ENCODE measurements at places on chromosomes 16 and 17. TPM values are rescaled to one million over a fixed set of nuclear protein-coding genes. Genes with fewer than 3 reads are reported as not detected.

- DNase-seq = no peak
Observed at GRCh38 chr17:27282054-27282551, 11.8 kb upstream of the WSB1 start.

DNA sequence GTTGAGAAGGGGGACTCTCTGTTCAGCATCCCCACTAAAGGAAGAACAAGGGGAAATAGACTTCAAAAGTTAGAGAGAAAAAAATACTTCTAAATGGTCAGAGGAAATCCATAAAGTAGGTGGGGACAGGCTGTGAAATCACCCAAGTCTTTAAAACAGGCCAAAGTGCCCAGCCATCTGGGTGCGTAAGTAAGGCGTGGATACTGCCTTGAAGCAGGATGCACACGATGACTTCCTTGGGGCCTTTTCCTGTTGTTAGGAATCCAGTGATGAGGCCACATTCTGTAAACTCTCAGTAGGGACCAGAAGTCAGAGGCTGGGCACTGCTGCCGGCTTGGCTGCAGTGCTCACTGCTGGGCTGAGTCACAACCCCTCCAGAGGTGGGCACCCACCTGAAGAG, 9.2 kb downstream of the AXIN2 start:
- DNase-seq = no peak

GRCh38 chr17:36544044-36544306, 744 bp upstream of the GGNBP2 start:
- DNase-seq = no peak

DNA sequence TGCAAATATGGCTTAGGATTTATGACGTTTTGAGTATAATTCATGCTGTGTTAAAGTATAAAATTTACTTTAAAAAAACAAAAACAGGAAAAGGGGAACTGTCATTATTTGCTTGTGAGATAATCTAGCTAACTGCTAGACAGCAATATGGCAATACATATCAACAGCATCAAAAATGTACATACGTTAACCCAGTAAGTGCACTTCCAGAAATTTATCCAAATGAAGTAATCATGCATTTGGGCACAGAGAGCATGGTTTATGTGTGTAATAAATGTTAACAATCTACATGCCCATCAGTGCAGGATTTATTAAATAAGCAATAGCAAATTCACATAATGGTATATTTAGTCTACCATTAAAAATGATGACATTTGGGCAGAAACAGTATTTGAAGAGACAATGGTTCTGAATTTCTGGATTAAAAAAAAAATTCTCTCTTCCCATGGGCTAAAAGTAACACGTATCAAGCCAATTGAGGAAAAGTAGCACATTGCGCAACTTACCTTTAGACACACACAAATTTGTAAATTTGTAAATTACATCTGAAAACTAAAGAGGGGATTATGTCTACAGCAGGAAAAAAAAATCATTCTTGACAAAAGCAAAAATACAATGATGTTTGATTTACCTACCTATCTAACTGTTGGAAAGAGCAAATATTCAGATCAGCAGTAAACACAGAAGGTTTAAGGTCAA, 80.2 kb downstream of the CACNG1 start:
- no peak for DNase-seq

GRCh38 chr17:44900894-44901293, 1.6 kb upstream of the EFTUD2 start:
- DNase-seq = no peak

DNA sequence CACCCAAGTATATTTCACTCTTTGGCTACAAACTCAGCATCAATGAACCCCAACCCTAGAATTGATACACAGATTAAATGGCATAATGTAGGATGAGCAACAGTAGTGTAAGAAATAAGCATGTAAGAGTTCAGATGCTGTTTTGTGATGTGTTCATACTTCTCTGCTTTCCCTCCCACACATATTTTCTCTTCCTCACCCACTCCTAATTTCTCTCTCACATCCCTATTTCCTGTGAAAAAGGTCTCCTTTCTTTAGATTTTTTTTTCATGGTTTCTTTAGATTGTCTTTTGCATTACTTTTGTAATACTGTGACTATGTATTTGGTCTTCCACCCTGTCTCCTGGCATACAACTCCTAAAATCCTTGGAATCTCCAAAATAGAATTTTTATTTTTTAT, 21.7 kb downstream of the CREBBP start:
- DNase-seq = no peak

- no peak for DNase-seq
Observed at GRCh38 chr16:3816326-3816725, 64.2 kb downstream of the CREBBP start.

GRCh38 chr16:37511-37910, 15.9 kb downstream of the POLR3K start:
- DNase-seq = no peak

DNA sequence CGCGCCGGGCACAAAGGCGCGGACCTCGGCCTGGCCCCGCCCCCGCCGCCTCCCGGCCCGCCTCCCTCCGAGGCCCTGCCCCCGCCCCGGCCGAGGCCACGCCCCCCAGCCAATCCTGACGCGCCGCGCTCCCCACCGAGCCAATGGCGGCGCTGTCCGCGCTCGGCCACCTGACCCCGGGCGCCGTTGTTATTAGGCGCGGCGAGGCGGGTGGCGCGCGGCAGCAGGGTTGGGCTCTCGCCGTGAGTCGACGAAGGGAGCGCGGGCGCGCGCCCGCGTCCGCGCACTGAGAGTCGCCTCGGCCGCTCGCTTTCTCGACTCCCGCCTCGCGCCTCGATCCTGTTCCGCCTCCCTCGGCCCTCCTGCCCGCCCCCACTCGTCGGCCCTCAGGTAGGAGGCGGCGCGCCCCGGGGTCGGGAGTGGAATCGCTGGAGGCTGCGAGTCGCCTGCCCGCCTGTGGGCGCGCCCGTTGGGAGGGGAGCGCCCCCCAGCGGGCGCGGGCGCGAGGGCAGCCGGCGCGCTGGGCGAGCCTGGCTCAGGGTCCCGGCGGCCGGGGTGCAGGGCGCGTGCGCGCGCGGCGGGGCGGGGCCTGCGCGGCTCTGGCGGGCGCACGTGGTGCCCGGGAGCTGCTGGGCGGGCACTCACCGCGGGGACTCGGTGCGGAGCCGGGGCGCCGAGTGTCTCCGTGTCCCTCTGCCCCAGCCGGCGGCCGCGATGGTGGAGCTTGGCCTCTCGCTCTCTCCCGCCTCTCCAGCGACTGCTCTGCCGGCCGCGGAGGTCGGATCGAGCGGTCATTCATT, 405 bp upstream of the CBLN1 start:
- no peak for DNase-seq

GRCh38 chr17:82503094-82503727, 16.3 kb upstream of the FOXK2 start:
- DNase-seq = no peak

- no peak for DNase-seq
Observed at GRCh38 chr17:3039736-3040135, 23.7 kb downstream of the OR1D5 start.

- no peak for DNase-seq
Observed at GRCh38 chr17:794876-795275, 12.7 kb downstream of the MRM3 start.

GRCh38 chr16:55047331-55047730, 116.7 kb downstream of the IRX5 start:
- no peak for DNase-seq

DNA sequence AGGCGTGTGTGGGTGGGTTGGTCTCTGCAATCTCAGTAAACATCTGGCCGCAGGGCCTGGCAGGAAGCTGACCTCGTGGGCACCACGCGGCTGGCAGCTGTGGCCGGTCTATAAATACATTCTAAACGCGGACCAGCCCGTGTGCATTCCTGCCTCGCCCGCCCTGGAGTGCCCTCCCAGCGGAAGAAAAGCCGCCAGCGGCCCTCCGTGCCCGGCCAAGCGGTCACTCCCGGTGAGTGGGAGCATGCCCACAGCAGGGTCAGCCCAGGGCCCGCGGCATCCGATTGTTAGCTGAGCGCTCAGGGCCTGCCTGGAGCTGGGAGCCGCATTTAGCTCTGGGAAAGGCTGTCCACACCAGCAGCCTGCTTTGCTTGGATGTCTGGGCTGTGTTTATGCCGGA, 10.3 kb downstream of the ZNF469 start:
- no peak for DNase-seq

DNA sequence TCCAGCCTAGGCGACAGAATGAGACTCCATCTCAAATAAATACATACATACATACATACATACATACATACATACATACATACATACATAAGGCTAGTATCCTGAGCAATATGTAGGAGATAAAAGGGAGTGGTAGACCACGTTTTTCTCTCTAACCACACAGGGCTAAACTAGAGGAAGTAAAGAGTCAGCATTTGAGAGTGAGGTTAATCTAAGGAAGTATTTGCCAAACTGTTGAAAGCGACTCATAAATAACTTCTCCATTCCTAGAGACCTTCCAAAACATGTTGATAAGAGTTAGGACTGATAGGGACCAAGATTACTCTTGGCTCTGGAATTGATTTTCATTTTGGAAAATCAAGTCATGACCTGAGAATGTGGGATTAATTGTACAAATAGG, 68.9 kb downstream of the NEUROD2 start:
- no peak for DNase-seq

DNA sequence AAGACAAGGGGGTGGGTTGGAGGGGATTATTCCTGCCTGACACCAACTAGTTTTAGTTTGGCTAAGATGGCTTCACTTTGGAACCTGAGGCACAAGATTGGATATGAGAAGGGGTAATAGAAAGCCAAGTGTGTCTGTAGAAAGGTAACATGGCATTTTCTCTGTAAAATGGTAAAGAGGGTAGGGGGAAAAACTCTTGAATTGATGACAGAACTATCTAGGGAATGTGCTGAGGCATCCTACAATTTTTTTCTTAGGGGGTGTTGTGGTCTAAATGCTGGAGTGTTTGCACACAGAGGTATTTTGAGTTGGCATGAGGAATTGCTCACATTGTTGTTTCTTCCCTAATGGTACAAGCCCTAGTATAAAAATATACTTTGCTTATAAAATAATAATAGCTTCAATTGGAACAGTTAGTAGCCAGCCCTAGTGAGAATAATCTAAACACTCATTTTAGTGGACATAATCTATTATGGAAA, 25.8 kb downstream of the YPEL2 start:
- no peak for DNase-seq

GRCh38 chr16:15704545-15704987, 54.5 kb downstream of the NDE1 start:
- DNase-seq = peak; percentile 83

DNA sequence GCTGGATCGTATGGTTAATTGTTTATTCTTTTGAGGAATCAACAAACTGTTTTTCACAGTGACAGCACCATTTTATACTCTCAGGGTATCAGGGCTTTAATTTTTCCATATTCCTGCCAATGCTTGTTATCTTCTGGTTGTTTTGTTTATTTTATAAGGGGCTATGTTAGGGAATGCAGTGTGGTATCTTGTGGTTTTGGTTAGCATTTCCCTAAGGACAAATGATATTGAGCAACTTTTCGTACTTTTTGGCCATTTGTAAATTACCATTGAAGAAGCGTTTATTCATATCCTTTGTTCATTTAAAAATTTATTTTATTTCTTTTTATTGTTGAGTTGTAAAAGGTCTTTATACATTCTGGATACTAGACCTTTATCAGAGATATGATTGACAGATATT, 322.0 kb upstream of the SALL1 start:
- no peak for DNase-seq

DNA sequence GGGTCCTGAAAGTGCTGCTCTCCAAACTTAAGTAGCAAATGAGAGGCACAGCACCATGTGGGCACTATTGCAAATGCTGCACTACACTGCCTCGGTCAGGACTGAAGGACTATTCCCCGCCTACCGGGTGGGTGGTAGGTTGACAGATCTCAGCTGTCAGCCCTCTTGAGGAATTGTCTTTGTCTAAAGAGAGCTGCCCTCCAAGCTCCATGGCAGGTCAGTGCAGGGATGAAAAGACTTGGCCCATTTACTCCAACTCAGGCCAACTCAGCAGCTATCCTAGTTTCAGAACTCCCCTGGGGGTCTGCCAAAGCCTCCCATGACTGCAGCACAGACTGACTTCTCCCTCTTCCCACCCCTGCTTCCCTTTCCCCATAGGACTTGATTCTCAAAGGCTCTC, 3.4 kb upstream of the PDZD9 start:
- no peak for DNase-seq

DNA sequence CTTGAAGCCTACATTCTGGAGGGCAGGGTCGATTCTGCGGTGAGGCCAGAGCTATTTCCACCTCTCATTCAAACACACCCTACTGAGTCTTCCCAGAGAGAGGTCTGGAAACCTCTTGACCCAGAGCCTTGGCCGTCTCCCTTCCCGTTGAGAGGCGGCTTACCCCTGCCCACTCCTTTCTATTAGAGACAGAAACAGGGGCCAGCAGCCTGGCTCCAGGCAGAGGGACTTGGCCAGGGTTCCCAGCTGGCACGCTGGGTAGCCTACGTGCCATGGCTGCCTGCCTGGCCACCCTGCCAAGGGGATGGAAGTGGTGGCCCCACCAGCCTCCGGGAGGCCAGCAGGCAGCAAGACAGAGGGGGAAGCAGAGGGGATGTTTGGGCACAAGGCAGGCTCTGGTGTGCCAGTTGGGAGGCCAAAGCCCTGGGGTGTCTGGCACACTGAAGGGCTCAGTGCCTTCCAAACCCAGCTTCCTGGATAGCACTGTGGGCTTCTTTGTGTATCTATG, 6.0 kb downstream of the STAC2 start:
- DNase-seq = no peak

- no peak for DNase-seq
Observed at GRCh38 chr16:88855736-88856121, 1.0 kb downstream of the GALNS start.

- DNase-seq = no peak
Observed at GRCh38 chr17:55286681-55287589, 22.2 kb downstream of the HLF start.

- no peak for DNase-seq
Observed at GRCh38 chr17:20225162-20226115, 216.3 kb downstream of the SPECC1 start.

Gene RTN4RL1
- total RNA-seq = 0.06 TPM

Gene CIAPIN1
- 38.0 TPM for total RNA-seq

Gene HS3ST4
- not detected for total RNA-seq

Gene RAB34
- 46.4 TPM for total RNA-seq

Gene IGFALS
- not detected for total RNA-seq

Data from activated naive CD4-positive, alpha-beta T cell treated with anti-CD3 and anti-CD28 coated beads, Interleukin-2, amount 50 U/mL, for 72 hours (primary cell).